ENCODE measurements at places on chromosomes 2 and 18.

GRCh38 chr2:26998323-26998722 lies 27.9 kb downstream of the MAPRE3 start:
- DNase-seq = no peak

- DNase-seq = no peak
Measured at GRCh38 chr2:96934831-96935540, 51.4 kb downstream of the FAM178B start.

DNA sequence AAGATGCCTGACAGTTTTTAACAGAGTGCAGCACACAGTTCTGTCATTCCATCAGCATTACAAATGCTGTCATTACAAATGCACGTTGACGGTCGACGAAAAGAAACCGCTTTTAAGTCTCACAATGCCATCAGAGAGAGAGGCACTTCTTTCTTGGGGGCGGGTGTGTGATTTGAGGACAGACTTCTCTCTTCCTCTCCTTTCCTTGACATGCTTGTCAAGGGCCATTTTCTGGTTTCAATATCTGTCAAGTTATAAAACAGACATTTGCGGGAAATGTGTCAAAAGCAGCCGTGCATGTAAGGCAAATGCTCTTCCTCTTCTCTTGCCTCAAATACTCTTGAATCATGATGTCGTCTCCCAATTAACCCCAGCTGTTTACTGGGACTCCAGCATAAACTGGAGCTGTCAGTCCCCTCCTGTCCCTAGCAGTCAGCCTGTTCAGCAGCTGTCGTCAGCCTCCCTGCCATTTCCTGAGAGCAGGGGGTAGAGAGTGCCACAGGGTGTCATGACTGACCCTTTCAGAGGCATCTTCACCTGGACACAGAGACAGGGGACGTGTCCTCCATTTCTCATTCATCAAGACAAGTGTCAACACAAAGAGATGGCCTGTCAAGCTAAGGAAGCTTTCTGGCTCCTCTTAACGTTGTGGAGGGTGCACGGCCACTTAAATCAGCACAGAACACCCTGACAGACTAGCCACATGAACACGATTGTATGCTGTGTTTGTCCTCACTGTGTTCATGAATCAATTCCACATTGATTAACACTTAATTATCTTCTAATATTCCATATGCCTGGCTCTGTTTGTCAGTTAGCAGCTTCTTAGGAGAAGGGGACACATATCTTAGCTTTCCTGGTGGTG lies 305.4 kb upstream of the RAB6C start:
- no peak for DNase-seq

DNA sequence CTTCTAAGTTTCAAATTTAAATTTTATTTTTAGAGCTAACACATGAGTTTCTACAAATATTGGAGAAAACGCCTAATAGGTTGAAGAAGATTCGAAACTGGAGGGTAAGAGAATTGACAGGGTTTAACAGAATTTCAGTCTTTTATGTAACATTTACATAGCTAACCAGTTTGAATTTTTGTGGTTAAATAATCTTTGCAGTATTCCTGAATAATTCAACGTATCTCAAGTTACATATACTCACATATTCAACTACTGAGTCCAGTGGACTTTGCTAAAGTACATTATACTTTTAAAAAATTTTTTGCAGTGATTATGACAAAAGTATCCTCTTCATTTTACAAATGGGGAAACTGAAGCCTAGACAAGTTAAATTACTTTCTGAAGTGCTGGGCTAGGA lies 34.0 kb downstream of the CCNT2 start:
- no peak for DNase-seq

- no peak for DNase-seq
Measured at GRCh38 chr2:114265261-114265660, 177.2 kb upstream of the DPP10 start.

GRCh38 chr2:112623913-112624777 lies 21.6 kb upstream of the SLC20A1 start:
- peak; percentile 87 for DNase-seq

- DNase-seq = no peak
Measured at GRCh38 chr2:15738225-15738546, 146.5 kb downstream of the DDX1 start.

- no peak for DNase-seq
Measured at GRCh38 chr18:70246061-70246466, 40.6 kb upstream of the RTTN start.

- no peak for DNase-seq
Measured at GRCh38 chr2:190716176-190716807, 67.4 kb downstream of the NAB1 start.

DNA sequence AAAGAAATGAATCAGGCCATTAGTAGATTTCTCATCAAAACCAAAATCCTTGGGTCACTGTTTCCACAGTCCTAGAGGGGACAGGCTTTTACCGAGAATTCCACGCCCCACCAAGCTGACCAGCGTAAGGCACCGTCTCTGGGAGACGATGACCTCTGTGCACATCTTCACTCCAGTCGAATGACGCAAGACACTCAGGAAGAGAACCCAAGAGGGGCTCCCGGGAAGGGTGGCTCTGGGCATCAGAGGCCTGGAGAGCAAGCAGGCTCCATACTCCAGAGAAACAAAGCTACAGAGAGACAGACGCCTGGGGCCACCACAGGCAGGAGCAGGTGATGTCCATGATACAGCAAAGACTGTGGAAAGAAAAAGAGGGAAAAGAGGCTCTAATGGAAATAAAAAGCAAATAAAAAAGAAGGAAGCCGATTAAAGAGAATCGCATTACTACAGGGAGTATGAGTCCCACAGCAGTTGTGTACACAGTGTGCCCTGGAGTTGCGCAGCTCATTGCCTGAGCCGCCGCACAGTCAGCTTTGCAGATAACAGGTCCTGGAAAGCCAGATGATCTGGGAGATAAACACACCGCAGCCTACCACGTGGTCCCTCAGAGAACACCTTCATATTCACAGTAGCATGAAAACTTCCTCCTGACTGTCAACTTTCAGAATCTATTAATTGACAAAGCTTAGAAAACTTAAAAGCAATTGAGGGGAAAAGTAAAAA lies 572.7 kb upstream of the SALL3 start:
- DNase-seq = no peak

GRCh38 chr18:31679133-31679742 lies 5.1 kb downstream of the B4GALT6 start:
- DNase-seq = no peak

All from CD4-positive, alpha-beta T cell treated with Interleukin-15 for 4 hours (primary cell).